Melanocyte of skin (primary cell): ENCODE measurements at places on chromosomes 16 and 17. TPM values are rescaled to one million over a fixed set of nuclear protein-coding genes. Genes with fewer than 3 reads are reported as not detected.

The LGALS9C gene
- not detected in 2 replicates for total RNA-seq

The DHRS7C gene
- not detected in 2 replicates for total RNA-seq

The SLX4 gene
- total RNA-seq, result 4.8 and 7.6 TPM in 2 replicates

The MT4 gene
- not detected in 2 replicates for total RNA-seq

The IRX5 gene
- total RNA-seq, result 8.9 and 11.3 TPM in 2 replicates

The SMPD3 gene
- 0.15 TPM in 1 of 2 replicates, not detected in the other for total RNA-seq

The ZP2 gene
- not detected in 2 replicates for total RNA-seq

The NFE2L1 gene
- 87.1 and 94.9 TPM in 2 replicates for total RNA-seq

The SPATA32 gene
- total RNA-seq, result not detected in 2 replicates

The KCNAB3 gene
- total RNA-seq, result 0.69 and 0.73 TPM in 2 replicates

The AHSP gene
- total RNA-seq, result not detected in 2 replicates

The CARHSP1 gene
- 42.3 and 61.4 TPM in 2 replicates for total RNA-seq

The CMIP gene
- 11.7 and 13.9 TPM in 2 replicates for total RNA-seq

The NPIPA2 gene
- total RNA-seq, result 0.36 TPM in 1 of 2 replicates, not detected in the other

The APRT gene
- 67.2 and 74.0 TPM in 2 replicates for total RNA-seq

The ADAM11 gene
- 0.62 and 1.00 TPM in 2 replicates for total RNA-seq

The TPSAB1 gene
- not detected in 2 replicates for total RNA-seq

The ZNF174 gene
- 14.8 and 14.9 TPM in 2 replicates for total RNA-seq

The MT1A gene
- 5.7 and 7.9 TPM in 2 replicates for total RNA-seq

The FMNL1 gene
- total RNA-seq, result 3.6 and 5.2 TPM in 2 replicates

The VTN gene
- total RNA-seq, result 0.34 and 0.73 TPM in 2 replicates
